ENCODE measurements at places on chromosomes 13 and 19.

DNA sequence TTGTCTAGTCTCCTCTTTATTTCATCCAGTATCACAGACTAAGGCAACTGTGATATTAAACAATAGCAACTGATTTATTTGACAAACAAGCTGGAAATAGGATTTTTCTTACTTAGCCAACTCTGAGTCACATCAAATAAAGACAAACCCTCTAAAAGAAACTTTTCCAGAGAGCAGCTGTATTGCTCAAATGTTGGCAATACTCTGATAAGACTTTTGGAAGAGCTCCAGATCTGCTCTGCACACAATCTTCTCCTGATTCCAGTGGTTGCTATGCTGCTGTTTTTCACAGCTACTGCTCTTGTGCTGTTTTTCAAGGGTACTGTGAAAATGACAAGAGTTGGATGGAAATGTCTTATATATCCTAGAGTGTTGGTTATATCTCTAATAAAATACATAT is 1479.2 kb downstream of the SLITRK5 start:
- no peaks in the 10 kb centered on the region for H3K27me3 ChIP-seq
- DNase-seq, result no peak
- no peak overlapping the region for H3K4me3 ChIP-seq
- H3K4me1 ChIP-seq, result no peaks in the 10 kb centered on the region
- H3K36me3 ChIP-seq, result no peaks in the 10 kb centered on the region

DNA sequence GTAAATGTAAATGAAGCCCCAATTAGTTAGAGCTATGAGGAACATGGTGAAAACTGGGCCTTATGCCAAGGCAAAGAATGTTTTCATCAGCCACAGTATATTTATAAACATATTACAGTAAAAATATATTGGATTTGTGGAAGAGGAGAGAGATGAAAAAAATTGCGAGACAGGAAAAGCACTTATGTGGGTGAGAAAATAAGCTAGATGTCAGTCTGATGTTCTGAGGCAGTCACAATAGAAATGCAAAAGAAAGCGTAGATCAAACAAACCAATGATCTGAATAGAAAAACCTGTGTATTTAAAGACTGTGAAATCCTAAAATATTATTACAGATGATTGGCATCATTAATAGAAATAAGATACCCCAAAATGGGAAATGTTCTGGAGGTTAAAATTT is 1332.5 kb downstream of the SLITRK5 start:
- H3K4me1 ChIP-seq, result no peaks in the 10 kb centered on the region
- H3K27me3 ChIP-seq, result no peaks in the 10 kb centered on the region

DNA sequence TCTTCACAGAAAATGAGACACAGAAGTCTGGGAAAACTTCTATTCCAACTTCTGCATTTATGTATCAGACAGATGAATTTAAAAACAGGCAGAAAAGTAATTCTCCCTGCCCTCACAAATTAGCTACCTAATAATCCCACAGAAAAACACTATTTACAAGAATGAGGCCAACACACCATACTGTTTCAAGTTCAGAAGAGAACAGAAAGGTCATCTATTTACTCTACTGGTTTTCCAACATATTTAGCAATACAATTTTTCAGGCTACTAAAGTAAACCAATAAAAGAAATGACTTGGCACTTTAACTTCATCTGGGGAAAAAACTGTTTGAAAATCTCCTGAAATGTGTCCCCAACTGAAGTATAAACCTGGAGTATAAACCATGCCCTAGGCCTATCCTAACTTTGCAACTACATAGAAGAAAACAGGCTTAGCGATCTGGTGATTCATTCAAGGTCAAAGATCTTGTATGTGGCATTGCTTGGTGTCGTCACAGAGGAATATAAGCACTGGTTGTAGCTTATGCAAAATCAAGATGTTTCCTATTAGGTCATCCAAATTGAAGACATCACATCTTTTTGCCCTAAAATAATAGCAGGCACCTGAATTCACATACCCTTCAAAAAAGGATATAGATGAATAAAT is 20.1 kb upstream of the EBPL start:
- peaks cover 47% of the 10 kb centered on the region for H3K36me3 ChIP-seq
- H3K4me3 ChIP-seq, result no peak overlapping the region
- no peaks in the 10 kb centered on the region for H3K4me1 ChIP-seq
- no peak overlapping the region for H3K27ac ChIP-seq

- H3K27ac ChIP-seq, result no peak overlapping the region
- no peak overlapping the region for H3K4me3 ChIP-seq
- DNase-seq, result no peak
- no peaks in the 10 kb centered on the region for H3K36me3 ChIP-seq
- no peaks in the 10 kb centered on the region for H3K4me1 ChIP-seq
Observed at GRCh38 chr13:78520425-78520824, 82.9 kb downstream of the POU4F1 start.
